ENCODE measurements at places on chromosomes 11 and 22.

GRCh38 chr11:2186669-2187279 lies 15.2 kb upstream of the TH start:
- no peak for DNase-seq

DNA sequence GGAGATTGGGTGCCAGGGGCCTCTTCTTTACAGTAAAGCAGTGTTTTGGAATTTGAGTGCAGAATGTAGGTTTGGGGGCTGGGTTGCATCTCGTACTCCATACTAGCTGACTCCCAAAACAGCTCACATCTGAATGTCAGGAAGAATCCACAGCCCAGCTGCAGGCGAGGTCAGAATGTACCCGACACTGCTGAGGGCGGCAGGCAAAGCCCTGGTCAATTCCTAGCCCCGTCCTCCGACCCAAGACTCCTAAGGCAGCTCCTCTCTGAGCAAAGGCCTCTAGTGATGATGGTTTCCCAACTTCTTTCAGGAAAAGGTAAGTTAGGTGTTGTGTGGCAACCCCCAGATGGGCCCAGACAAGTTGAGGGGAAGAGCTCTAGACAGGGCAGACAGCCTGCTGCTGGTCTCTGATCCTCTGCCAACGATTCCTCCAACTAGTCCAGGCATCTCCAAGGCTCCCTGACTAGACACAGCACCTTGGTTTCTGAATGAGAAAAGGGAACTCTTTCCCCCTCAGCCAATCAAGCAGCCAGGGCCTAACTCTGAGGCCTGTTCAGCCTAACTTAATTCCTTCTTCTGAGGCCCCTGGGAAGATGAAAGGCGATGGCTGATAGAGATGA lies 8.6 kb downstream of the LARGE2 start:
- no peak for DNase-seq

DNA sequence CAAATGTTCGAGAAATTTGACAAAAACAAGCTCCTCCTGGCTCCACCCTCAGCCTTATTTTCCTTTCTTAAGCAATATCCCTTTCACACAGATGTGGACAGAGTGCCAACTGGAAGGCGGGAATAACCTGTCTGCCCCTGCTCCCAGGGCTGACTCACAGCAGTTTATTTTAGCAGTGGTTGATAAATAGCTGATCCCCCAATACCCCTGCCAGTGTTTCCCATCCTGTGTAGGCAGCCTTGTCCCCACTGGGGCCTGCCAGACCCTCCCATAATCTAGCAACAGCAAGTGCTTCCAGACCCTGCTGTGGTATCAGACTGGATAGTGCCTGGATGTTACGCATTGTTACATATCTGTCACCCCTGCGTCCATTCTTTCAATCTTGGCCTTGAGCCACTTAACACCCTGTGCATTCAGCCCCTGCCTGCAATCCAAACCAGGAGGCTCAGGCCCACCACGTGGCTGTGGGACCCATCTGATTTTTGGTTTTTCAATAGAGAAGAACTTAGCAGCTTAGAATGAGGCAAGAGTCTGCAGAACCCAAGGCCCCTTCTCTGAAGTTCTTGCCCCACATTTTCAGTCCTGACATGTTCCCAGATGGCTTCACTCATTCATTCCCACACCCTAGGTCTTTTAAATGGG lies 53.7 kb downstream of the PARVA start:
- DNase-seq = no peak

DNA sequence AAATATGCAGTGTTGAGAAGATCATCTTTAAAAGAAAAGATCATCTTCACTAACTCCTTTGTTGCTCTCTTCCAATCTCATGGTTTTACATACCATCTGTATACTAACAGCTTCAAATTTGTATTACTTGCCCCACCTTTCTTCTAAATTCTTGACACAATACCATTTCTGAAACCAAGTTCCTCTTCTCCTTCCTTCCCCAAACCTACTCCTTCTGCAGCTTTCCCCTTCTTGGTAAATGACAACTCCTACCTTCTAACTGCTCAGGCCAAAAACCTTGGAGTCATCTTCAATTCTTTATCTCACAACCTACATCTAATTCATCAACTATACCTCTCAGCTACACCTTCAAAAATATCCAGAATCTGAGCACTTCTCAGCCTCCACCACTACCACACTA lies 9.3 kb downstream of the PRCP start:
- DNase-seq = no peak

- no peak for DNase-seq
Observed at GRCh38 chr11:115238791-115239190, 265.4 kb downstream of the CADM1 start.

DNA sequence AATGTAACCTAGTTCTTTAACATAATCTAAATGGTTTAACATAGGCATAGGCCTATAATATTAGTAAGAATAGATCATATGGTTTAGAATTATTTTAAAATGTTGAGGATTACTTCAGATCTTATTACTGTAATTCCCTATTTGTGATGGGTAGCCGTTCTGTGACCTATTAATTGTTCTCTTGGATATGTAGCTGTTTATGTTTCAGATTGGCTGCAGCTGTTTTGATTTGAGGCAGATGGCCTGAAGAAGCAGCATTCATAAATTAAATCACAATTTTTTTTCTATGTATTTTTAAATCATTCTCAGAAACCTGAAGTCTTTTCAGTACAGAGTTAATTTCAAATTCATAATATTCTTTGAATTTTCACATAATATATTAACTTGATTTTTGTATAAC lies 104.5 kb downstream of the PDE3B start:
- DNase-seq = no peak

- DNase-seq = peak; percentile 32
Observed at GRCh38 chr11:126318574-126319373, 14.9 kb downstream of the DCPS start.

DNA sequence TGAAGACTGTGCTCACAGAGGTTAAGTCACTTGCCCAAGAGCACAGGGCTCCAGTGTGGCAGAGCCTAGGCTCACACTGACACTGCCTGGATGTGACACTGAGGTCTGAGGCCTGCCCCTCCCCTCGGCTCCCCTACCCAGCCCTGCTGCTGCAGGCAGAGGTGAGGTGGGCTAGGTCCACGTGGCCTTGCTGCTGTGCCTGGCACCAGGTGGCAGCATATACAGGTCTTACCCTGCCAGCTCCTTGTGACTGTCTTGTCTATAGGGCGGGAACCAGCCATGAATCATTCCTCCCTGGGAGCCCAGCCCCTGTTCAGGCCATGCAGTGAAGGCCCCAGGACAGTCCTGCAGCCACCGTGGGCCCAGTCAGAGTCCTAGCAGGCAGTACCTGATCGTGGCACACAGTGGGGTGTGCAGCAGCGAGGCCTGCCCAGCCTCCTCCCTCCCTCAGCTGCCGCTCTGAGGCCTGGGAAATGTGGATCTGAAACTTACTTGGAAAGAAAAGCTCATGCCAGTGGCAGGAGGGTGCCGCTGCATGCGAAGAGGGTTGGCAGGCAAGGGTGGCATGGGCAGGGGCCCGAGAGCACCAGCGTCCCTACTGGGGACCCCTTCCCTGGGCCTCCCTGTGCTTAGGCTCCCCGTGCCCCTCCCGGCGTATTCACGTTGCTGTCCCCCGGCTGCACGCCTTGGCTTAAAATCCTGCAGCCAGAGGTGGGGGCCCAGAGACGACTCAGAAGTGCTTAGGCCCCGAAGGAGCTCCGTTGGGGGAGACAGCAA lies 1.2 kb upstream of the CERK start:
- DNase-seq = peak; percentile 19

- peak; percentile 76 for DNase-seq
Observed at GRCh38 chr22:30390974-30391691, 3.9 kb upstream of the RNF215 start.

DNA sequence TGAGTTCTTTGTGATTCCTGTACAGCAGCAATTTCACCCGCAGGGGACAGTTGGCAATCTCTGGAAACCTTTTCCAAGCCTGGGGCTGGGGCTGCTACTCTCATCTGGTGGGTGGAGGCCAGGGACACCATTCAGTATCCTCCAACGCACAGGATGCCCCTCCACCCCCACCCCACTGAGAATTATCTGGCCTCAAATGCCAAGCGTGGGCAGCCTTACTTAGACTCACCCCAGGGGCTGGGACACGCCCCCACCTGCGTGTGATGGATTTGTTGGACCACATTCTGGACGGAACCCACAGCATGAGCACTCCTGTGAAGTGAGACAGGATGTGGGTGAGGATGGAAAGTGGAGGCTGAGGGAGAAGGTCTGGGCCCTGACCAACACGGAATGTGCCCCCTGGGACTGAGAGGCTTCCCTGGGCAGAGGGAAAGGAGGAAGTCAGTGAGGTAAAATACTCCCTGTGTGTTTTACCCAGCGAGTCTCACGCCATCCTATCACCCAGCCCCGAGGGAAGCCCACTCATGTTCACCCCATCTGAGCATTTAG lies 13.7 kb downstream of the RASD2 start:
- DNase-seq = no peak

DNA sequence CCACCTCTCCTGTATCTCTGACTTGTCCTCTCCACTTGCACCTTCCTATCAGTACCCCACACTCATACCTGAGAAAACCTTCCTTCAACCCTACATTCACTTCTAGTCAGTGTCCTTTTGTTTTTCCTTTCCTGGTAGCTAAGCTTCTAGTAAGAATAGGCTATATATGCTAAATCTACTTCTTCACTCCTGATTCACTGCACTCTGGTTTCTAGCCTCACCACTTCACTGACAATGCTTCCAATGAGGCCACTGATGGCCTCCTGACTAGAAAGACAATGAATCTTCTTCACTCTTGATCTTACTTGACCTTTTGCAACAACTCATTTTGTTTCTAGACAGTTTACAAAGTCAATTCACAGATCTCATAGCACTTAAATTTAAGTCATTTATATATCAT lies 52.0 kb downstream of the RELT start:
- DNase-seq = no peak

DNA sequence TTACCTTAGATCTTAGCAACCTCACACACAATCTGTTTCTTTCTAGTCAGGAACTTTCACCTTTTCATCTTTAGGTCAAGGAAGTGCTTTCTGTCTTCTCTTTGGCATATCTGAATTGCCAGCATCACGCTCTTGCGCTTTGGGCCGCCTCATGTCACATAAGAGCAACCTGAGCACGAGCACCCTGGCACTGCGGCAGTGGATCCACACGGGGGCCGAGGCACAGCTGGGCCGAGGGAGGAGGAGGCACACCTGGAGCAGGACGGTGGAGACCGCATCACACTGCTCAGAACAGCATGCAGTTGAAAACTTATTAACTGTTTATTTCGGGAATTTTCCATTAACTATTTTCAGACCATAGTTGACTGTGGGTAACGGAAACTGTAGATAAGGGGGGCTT lies 10.7 kb downstream of the MOB2 start:
- DNase-seq = peak; percentile 10
